ENCODE measurements at places on chromosomes 13 and 19.

DNA sequence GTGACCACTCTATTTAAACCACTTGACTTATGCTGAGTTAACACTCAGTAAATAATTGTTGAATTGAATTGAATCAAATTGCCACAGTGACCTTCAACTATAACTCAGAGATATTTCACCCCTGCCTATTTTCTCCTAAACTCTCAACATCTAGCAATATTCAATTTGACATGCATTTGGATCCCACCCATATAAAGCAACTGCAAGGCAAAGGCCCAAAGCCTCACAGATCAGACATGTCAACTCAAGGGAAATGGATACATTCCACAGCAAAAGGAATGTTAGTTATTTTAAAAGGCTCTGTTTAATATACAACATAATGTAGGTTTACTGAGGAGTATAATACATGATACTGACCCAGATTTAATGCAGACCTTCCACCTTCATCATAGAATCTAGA is 107.4 kb downstream of the KCTD12 start:
- no peak for DNase-seq

GRCh38 chr19:18496167-18496979 is 25.5 kb downstream of the ELL start:
- DNase-seq: peak; percentile 80

- no peak for DNase-seq
These were observed 229.8 kb downstream of the KLF5 start for GRCh38 chr13:73288596-73288995.

- no peak for DNase-seq
These were observed 55.4 kb downstream of the DPF1 start for GRCh38 chr19:38168637-38169036.

- no peak for DNase-seq
These were observed 146.9 kb upstream of the SOX21 start for GRCh38 chr13:94859278-94859691.

GRCh38 chr13:44050450-44051063 is 170.9 kb downstream of the LACC1 start:
- DNase-seq: no peak

- DNase-seq: no peak
These were observed 46.5 kb downstream of the LYL1 start for GRCh38 chr19:13056052-13056660.

- DNase-seq: no peak
These were observed 169.1 kb downstream of the KCTD12 start for GRCh38 chr13:76717092-76717491.

GRCh38 chr19:734716-735115 is 16.2 kb upstream of the MISP start:
- DNase-seq: no peak

GRCh38 chr13:46131705-46132104 is 26.9 kb upstream of the CPB2 start:
- no peak for DNase-seq

- DNase-seq: no peak
These were observed 303.3 kb downstream of the POU4F1 start for GRCh38 chr13:78299832-78300623.

GRCh38 chr13:31869582-31869981 is 130.3 kb downstream of the RXFP2 start:
- DNase-seq: no peak

- DNase-seq: no peak
These were observed 198.0 kb downstream of the UQCRFS1 start for GRCh38 chr19:29014857-29015436.

- DNase-seq: no peak
These were observed 4.9 kb upstream of the ZNF787 start for GRCh38 chr19:56125806-56126590.
